ENCODE measurements at places on chromosomes 2 and 18.

DNA sequence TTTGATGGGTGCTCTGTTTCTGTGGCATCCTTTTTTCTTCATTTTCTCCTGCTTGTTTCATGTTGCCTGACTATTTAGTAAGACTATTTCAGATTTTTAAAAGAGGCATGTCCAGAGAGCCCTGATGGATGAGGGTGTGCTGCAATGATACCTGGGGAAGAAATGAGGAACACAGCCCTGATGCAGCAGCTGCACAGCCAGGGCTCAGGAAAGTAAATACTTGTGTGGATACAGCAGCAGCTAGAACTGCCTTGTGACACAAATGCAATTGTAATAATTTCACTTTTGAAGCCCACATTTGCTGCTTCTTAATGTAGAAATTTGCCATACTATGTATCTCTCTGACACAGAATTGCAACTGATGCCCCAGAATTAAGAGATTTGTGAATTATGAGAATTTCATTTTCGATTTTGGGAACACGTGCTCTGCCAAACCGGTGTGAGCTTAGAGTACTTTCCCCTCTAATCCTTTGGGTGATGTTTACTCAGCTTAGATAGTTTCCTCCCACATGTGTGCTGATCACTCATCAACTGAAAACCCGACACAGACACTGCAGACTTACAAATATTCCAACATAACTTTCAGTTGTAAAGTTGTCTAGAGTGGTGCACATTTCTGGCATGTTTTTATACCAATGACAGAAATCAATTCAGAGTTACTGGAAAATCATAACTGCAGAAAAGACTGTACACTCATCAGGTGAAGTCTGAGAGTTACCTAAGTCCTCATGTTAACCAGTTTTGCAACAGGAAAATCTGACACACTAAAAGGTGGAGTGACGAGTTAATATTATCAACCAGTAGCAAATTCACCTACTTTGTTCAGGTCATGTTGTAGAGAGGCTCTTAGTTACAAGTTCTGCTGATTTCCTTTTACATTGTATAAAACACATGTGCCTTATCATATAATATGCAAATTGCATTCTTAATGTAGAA is 383.4 kb downstream of the CBLN2 start:
- peak; percentile 83 for DNase-seq

GRCh38 chr2:69501301-69501700 is 64.1 kb upstream of the NFU1 start:
- no peak for DNase-seq

- DNase-seq = no peak
Observed at GRCh38 chr2:10444463-10444862, 3.7 kb downstream of the ODC1 start.

- peak; percentile 79 for DNase-seq
Observed at GRCh38 chr2:37671009-37671815, at the start of gene CDC42EP3. TSS of gene CDC42EP3 (minus strand) at chr2:37671642. CDS start at chr2:37646587, 25,055 bp downstream.

DNA sequence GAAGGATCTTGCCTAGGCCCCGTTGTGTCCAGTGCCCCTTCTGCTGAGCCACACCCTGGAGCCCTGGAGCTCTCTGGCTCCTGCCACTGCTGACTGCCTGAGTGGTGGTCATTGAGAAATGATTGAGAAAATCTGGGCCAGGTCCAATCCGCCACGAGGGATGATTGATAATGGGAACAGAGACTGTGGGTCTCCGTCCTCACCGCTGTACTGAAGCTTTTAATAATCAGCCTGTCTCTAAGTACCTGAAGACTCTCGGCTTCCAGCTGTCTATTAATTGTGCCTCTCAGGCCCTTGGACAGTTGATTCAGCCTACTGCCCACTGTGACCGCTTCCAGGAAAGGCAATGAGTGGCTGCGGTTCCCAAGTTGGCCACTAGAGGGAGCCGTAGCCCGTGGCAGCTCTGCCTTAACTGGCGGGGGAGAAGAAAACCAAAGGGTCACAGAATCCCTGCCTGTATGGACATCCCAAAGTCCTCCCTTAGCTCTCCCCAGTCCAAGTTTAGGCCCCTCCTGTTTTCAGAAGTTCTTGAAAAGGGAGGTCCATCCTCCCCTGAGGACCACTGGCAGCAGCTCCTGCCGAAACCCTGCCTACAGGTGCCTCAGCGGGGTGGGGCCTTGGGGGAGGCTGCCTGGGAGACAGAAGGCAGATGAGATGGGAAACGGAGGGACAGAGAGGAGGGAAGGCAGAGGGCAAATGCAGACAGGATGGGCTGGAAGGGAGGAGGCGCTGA is 213.6 kb downstream of the TNS1 start:
- DNase-seq = peak; percentile 70

- no peak for DNase-seq
Observed at GRCh38 chr18:56899660-56900059, 247.2 kb upstream of the BOD1L2 start.

DNA sequence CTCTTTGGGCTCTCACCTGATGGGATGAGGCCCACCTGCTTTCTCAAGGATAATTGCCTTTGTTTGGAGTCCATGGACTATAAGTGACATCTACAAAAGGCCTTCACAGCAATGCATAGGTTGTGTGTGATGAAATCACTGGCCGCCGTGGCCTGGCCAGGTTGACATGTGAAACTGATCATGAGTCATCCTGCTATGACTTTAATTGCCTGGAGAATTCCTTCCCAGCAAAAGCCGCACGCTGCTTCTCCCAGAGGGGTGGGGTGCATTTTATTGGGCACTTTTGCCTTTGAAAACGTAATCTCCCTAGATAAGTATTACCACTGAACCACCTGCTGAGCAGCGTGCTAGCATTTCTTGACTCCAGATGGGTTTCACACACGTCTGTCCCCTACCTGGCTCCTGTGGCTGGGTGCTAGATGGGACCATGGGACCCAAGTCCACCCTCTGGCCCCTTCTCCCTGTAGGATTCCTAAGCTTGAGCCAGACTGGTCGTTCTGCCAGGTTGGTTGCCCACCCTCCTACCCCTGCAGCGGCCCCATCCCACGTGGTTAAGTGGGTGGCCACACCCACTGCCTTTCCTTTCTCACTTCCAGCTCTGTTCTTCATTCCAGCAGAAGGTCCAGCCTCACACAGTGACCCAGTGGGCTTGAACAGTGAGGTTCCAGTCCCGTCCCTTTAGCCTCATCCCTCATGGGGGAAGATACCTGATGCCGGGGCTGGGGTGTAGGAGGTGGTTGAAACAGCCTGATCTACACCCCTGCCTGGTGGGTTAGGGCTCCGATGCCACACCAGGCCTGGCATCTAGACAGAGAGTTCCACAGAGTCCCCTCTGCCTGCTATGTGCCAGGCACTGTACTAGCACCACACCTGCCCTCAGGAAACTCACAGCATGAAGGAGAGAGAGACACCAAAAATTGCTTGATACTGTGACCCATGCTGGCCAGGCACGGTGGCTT is 89.6 kb downstream of the GBX2 start:
- no peak for DNase-seq

DNA sequence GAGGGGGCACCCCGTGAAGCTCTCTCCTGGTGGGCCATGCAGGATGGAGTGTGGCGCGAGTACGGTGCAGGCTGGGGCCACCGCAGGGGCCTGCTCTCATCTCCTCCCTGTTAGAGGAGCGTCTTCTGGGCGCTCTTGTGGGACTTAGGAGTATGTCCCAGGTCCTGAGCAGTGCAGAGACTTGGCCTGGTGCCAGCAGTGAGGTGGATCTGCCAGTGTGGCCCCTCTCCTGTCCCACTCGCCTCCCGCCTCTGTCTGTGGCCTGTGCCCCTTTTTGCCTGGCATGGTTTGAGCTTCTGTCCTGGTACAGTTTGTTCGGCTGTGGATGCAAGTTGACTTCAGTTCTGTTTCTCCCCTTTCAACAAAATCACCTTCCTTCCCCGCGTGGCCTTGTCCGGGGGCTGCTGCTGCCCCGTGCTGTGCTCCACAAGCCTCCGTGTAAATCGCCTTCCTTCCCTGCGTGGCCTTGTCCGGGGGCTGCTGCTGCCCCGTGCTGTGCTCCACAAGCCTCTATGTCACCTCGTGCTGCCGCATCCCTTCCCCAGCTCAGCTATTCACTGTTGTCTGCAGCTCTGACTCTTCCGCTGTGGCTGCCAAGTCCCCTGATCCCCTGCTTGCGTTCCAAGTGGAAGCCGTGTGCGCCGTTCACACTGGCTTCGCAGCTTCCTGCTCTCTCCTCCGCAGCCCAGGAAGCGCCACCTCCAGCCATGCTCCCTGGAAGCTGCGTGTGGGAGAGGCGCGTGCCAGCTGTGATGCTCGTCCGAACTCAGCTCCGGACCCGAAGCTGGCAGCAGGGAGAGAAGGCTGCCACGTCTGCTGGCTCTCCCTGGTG is 13.7 kb downstream of the LDLRAD4 start:
- DNase-seq = no peak

GRCh38 chr2:241334813-241335212 is 19.1 kb downstream of the SEPTIN2 start:
- peak; percentile 32 for DNase-seq

DNA sequence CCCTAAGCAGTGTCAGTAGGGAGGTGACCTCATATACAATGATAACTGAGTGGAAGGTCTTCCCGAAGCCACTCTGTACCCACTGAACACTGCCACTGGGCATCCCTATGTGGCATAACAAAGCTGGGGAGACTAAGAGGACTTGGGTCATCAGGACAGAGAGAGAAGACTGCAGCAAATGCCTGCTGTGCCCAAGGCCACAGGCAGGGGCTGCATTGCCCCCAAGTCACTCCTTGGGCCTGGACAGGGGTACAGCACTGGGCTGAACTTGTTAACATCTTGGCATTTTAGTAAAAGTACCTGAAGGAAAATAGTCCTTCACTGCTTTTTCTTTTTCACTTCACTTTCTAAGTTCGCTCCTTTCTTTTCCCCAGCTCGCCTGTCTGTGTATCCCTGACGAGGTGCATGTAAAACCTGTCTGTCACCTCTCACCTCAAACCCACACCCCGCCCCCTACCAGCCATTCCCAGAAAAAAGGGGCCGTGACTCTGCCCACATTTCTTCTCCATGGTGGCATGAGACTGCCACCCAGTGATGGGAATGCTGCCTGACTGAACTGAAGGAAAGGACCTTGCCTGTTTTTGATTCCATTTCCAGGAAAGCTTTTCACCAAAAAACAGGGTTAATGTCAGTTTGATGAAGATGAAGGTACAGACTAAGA is 62.9 kb downstream of the MTHFD2 start:
- DNase-seq = no peak

- no peak for DNase-seq
Observed at GRCh38 chr2:62578803-62579640, 73.0 kb upstream of the TMEM17 start.

DNA sequence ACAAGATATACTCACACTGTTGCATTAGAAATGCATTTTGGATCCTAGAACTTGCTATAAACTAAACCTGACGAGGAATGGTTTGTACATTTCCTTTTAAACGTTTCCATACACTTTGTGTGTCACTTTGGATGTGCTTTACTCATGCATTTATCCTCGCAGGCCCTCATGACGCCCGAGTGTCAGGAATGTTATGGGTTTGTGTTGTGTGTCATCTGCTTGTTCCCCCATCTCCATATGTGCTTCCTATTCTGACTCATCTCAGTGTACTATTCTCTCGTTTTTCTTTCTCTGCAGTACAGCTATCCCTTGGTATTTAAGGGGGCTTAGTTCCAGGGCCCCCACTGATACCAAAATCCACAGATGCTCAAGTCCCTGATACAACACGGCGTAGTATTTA is 121.5 kb upstream of the RASGRP3 start:
- no peak for DNase-seq

GRCh38 chr2:55965966-55966365 is 42.4 kb upstream of the EFEMP1 start:
- DNase-seq = no peak

GRCh38 chr18:55266981-55267380 is 307.7 kb upstream of the CCDC68 start:
- no peak for DNase-seq

- no peak for DNase-seq
Observed at GRCh38 chr18:22279741-22280452, 110.5 kb downstream of the GATA6 start.

GRCh38 chr2:116319935-116320334 is 1494.6 kb upstream of the DDX18 start:
- no peak for DNase-seq

GRCh38 chr18:22546905-22547570 is 129.3 kb upstream of the CTAGE1 start:
- DNase-seq = no peak

DNA sequence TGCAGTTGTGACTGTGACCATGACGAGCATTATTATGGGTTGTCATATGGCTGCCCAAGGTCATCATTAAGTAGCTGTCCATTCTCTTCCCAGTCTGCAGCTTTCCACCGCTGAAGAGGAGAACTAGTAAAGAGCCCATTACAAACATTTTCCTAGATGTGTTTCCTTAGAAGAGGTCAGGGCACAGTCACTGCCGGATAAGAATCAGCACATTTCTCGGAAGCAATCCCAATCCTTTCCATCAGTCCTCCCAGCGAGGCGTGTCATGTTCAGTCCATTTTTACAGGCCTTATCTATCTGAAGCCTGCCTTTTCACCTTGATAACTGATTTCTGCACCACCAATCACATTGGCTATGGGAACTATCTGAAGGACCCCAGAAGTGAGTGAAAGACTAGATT is 319.9 kb upstream of the SLC14A2 start:
- no peak for DNase-seq

DNA sequence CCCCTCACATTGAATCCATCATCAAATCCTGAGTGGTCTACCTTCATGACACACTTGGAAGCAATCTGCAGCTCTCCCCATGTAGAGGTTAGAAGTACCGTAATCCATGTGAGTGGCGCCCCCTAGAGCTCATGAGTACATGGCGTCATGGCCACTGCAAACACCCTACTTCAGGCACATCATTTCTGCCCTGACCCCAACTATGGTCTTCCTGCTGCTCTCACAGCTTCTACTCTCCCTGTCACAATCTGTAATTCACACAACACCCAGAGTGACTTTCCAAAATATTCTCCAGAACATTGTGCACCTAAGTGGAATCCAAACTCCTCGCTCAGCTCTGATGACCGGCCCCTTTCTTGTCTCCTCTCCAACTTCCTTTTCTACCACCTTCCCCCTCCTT is 141.9 kb downstream of the ANKRD44 start:
- DNase-seq = peak; percentile 52

- peak; percentile 71 for DNase-seq
Observed at GRCh38 chr2:6773007-6773693, 92.6 kb downstream of the CMPK2 start.

GRCh38 chr18:33123862-33124518 is 316.5 kb downstream of the CCDC178 start:
- peak; percentile 85 for DNase-seq

DNA sequence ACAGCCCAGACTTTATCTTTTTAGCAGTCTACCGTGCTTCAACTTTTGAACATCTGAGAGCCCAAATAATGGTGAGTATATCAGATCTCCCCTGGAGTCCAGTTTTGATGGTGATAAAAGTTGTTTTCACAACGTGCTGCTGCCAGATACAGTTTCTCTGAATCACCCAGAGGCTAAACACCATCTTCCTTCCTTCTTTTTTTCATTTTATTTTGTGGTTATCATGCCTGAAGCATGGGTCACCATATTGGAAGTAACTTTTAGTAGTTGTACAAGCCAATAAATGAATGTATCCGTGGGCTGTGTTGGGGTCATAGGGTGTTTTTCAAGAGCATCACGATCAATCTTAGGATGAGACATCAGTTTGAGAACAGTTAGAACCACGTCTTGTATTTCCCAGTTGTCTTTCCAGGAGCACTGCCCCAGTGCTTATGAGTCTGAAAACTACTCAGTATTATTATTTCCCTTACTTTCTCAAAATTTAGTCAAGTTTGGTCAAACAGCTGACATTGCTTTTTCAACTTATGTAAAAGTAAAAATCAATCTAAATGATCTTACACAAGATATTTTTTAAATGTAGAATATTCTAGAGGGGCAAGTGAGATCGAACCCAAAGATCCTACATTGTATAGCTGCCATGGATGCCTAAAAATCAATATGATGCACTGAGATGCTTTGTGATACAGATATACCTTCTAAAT is 311.4 kb downstream of the CTNNA2 start:
- DNase-seq = no peak

Measured in NCI-H345 (cell line).